Lower lobe of right lung (tissue), 2 donors: ENCODE measurements at places on chromosomes 12 and 14. TPM values are rescaled to one million over a fixed set of nuclear protein-coding genes. Genes with fewer than 3 reads are reported as not detected.

OR10P1 gene
- not detected for total RNA-seq

MLXIP gene
- total RNA-seq = 55.9 TPM

CLEC2A gene
- total RNA-seq = not detected

ADAM21 gene
- total RNA-seq = 0.24 TPM

LRP10 gene
- 134 TPM for total RNA-seq

PRICKLE1 gene
- 18.8 TPM for total RNA-seq

TAS2R9 gene
- total RNA-seq = not detected

SOAT2 gene
- not detected for total RNA-seq

C12orf60 gene
- 0.77 TPM for total RNA-seq

TMEM52B gene
- 3.6 TPM for total RNA-seq

GALNT4 gene
- 9.6 TPM for total RNA-seq

RAD9B gene
- total RNA-seq = 1.1 TPM

PLEKHD1 gene
- 0.47 TPM for total RNA-seq

CLMN gene
- total RNA-seq = 26.8 TPM

KRT82 gene
- total RNA-seq = not detected

DNA sequence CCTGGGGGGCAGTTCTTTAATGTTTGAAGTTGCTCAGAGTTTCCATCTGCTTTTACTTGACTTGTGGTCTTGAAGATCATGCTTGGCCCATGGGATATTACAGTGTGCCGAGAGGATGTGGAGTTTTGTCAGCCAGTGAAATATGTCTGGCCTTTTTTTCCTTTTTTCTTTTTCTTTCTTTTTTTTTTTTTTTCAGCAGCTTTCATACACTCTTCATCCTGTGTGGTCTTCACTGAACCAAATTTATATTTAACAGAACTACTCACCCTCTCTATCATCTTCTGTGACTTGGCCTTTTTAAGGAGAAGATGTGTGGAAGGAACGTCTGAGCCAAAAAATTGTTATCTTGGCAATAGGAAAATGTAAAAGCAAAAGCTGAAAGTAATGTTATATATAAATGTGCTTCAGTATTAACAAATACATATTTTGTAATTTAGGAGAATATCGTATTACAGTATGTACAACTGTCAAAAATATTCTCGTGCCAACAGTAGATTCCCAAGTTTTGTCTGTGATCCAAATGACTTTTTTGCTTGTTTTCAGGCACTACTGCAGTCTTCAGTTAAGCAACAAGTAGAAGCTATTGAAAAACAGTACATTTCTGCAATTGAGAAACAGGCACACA, 200.6 kb downstream of the CCDC91 start:
- DNase-seq = no peak

GRCh38 chr12:1170411-1170810, 179.4 kb downstream of the ERC1 start:
- no peak for DNase-seq

DNA sequence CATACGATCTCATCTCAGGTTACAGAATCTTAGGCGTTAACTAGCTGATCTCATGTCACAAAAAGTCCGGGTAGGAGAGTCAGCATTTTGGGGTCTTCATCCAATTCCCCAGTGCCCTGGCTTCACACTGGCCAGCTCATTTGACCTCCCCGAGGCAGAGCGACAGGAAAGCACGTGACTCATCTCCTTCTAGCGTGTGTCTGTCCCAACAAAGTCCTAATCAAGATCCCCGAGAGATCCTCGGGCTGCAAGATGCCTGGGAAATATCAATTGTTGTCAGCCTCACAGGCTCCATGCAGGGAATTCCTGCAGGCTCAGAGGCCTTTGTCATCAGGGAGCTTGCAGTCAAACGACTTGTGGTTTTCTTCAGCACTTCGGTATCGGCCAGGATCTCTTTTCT, 57.5 kb downstream of the ZNF664 start:
- DNase-seq = no peak

GRCh38 chr12:104243551-104243950, 28.0 kb downstream of the TXNRD1 start:
- DNase-seq = no peak

DNA sequence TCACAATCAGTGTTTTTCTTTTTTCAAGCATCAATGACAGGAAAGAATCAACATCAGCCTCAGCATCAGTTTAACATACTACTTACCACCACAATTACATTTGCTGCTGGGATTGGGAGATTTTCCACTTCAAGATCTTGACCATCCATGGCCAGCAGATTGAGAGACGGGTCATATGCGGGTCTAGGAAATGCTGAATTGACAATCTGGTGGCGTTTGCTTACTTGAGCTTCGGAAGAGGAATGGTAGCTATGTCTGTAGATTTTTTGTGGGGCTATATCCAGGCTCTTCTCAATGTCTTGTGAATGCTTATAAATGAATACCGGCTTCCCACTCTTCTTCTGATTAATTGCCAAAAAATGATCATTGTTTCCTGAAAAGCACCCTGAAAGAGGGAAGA, 27.9 kb downstream of the PTPRR start:
- DNase-seq = no peak

DNA sequence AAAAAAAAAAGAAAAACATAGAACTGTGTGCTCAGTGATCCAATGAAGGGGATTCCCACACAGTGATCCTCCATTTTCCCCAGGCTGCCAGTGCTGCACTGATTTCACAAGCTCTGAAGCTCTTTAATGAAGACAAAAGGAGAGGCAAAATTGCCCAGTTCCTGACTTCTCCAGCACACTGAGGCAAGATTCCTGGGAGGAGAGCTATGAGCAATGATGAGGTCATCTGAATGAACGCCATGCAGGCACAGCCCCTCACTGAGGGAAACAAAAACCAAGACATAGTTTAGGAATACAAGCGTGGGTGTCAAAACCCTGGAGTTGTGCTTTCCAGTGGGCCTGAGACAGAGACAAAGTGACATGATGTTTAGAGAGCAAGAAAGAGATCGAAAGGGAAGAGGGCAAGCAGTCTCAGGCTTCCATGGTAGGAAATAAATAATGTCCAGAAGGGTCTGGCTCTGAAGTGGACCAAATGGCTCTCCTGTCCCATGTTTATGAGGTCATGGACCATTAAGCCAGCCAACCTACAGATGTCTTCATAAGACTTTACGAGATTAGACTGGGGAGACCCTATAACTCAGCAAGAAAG, 40.9 kb upstream of the SMUG1 start:
- no peak for DNase-seq

DNA sequence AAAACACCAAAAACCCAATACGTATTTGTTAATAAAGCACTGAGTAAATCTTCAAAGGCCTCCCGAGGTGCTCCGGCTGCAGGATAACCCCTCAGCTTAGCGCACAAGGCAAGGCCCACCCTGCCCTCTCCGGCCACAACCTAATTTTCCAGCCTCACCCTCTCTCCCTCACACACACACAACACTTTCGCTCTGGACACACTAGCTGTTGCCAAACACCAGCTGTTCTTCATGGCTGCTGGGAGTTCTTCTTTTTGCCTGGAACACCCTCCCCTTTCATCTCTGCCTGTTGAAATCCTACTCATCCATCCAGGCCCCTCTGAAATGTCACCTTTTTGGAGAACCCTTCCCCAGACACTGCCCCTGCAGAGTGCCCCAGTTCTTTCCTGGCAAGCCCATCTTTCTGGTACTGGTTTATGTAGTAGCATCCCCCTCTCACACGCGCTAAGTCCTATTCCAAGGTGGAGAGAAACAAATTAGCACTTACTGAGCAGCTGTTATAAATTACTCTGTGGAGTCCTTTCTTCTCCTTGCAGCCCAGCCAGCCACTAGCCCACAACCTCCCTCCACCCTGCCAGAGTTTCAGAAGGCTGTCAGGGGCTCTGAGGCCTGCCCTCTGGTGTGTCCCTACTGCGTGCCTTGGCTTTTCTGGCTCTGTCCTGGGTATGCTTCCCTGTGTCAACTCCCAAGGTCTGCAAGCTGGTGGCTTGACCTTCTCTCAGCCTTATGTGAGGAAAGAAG, 805 bp upstream of the CRACR2A start:
- no peak for DNase-seq

DNA sequence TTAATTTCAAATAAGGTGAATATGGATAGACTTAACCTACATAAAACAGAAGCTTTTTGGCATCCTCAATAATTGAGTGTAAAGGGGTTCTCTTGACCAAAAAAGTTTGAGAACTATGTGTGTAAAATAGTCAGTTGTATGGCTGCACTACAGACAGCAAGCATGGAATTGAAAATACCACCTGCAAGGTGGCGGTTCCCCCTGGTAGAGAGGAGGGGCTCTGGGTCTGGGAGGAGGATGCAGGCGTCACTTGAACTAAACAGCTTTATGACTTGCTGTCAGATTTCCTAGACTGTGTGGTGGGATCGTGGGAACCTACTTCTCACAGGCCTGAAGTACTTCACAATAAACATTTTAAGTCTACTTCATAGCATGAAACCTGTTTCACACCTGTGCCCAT, 6.3 kb downstream of the EVL start:
- no peak for DNase-seq

- no peak for DNase-seq
Measured at GRCh38 chr14:99131632-99132271, 140.2 kb downstream of the BCL11B start.

DNA sequence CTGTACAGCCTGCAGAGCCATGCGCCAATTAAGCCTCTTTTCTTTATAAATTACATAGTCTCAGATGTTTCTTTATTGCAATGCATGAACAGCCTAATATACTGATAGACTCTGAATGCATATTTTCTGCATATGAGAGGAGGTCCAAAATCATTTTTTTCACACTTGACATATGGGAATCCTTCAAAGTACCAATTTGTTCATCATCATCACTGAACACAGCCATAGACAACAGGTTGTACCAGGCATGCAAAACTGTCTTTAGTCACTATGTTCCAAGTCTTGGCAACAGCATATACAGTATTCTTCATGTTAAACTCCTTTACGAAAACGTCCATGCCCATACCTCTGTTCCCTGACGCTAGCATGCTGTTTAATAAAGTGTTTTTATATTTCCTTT, 470.7 kb upstream of the GARIN6 start:
- DNase-seq = no peak

GRCh38 chr12:118617611-118618450, 241.5 kb downstream of the SUDS3 start:
- DNase-seq = no peak

GRCh38 chr12:50725011-50725942, 38.6 kb upstream of the ATF1 start:
- no peak for DNase-seq

GRCh38 chr12:47612953-47613352, 92.9 kb downstream of the RPAP3 start:
- no peak for DNase-seq

DNA sequence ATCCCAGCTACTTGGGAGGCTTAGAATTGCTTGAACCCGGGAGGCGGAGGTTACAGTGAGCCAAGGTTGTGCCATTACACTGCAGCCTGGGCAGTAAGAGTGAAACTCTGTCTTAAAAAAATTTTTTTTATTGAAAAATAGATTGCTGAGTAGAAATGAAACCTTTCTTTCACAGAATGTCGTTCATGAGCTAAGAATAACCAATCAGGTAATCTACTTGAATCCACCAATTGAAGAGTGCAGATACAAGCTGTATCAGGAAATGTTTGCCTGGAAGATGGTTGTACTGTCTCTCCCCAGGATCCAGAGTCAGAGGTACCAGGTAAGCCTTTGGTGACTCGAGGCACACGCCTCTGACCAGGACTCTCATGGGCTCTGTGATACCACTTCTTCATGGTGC, 27.0 kb downstream of the DYNC1H1 start:
- no peak for DNase-seq

DNA sequence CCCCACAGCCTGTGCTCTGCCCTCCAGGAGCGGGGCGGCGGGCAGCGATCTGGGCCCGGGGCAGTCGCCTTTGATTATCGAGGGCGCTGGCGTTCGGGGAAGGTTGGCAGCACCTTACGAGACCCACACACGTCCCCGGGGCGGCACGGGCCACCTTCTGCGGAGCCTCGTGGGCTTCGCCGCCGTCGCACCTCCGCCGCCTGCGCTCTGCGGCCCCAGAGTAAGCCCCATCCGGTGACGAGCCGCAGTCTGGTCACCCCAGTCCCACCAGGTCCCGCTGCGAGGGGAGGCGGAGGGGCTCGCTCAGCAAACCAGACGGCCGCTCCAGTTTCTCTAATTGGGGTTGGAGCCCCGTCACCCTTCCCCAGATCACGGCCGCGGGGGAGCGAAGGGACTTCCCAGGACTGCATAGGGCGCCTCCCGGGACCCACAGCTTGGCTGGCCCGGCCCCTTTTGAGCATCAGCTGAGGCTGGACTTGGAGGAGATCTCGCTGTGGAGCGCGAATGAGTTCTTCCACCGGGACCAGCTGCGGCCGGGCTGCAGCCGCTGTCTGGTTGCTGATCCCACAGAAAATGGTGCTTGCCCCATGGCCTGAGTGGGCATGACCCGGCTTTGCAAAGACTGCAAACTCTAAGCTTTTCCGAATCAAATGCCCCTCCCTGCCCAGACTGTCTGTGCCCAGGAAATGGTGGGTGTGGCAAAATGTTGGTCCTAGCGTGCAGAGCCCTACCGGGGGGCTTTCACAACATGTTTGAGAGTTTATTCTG, 560 bp downstream of the LGALS3 start:
- peak; percentile 81 for DNase-seq

DNA sequence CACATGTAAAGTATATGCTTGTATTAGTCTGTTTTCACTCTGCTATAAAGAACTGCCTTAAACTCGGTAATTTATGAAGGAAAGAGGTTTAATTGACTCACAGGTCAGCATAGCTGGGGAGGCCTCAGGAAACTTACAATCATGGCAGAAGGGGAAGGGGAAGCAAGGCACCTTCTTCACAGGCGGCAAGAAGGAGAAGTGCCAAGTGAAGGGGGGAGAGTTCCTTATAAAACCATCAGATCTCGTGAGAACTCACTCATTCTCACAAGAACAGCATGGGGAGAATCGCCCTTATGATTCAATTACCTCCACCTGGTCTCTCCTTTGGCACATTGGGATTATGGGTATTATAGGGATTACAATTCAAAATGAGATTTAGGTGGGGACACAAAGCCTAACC, 229.5 kb upstream of the PLXNC1 start:
- no peak for DNase-seq

DNA sequence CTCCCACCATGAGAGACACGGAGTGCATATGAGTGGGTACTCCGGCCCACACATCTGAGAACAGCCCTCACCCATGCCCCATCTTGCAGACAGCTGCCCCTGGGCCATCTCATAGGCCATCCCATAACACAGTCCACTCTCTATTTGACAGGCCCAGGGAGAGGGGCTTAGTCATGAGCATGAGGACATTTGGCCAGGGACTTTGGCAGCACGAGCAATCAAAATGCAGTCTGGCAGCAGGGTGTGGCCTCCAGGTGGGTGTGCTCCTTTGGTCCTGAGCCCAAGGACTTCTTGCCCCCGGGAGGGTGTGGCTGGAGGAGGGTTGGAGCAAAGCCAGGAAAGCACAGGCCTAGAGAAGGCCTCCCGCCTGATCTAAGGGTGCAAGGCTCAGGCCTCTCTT, 25.6 kb downstream of the EMP1 start:
- no peak for DNase-seq
